ENCODE measurements at places on chromosomes 2 and 18.

GRCh38 chr2:101188683-101189405, 37.7 kb upstream of the TBC1D8 start:
- no peak for DNase-seq

GRCh38 chr2:16664052-16664731, 1.4 kb downstream of the CYRIA start:
- DNase-seq = no peak

- DNase-seq = no peak
Observed at GRCh38 chr18:59041296-59041695, 98.4 kb upstream of the SEC11C start.

DNA sequence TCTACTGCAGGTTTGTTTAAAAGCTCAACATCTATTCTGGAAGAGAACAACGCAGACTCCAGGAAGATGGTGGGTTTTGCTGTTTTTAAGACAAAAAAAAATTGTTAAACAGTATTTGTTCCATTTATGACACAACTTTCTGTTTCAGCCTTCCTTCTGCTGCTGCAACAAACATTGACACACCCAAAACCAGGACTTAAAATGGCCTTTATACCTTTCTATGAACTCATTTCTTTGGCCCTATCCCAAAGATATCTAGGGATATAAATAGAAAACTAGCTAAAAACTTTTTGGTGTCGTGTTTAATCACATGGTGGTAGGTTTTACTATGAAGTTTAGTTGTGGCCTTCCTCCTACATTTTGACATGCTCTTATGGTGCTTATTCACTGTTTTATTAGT, 964 bp upstream of the GALNT3 start:
- DNase-seq = no peak

DNA sequence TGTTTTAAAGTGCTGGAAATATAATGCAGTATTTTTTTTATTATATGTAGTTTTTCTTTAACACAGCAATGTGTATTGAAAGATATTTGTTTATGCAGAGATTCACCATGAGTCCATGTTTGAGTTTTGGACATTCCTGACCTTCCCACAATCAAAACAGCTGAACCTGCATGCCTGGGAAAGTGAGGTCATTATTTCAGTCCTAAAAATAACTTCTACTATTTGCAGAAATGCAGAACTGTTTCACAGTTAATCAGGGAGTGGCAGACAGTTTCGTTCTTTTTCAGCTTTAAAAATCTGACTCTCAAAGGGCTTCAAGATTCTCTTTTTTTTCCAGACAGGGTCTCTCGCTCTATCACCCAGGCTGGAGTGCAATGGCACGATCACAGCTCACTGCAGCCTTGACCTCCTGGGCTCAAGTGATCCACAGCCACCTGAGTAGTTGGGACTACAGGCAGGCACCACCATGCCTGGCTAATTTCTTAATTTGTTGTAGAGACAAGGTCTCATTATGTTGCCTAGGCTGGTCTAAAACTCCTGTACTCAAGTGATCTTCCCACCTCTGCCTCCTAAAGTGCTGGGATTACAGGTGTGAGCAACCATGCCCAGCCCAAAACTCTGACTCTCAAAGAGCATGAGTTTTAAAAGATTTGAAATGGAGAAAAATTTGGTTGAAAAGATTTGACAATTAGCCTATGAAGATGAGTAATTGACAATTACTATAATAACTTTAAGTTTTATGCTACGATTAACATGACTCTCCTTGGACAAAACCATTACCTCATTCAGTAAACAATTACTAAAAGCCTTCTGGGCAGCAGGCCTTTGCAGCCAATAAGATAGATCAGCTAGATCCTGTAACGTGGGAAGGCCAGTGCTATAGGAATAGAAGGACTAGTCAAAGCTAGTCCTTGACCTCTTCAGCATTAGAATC, 5.0 kb upstream of the MYL12B start:
- DNase-seq = no peak

DNA sequence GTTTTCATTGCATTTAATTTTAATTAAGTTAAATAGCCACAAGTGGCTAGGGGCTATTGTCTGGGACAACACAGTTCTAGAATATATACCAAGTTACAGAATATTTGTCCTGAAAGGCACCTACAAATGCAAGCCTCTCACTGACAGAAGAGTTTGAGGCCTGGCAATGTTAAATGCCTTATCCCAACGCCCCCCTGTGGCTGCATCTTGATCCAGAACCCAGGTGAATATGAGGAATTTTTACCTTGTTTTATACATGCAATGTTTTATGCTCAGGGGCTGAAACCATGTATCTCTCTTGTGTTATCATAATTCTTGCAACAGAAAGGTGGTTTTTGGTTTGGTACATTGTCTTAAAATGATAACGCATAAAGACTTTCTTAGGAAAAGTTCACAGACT, 71.8 kb upstream of the SEC11C start:
- DNase-seq = no peak

DNA sequence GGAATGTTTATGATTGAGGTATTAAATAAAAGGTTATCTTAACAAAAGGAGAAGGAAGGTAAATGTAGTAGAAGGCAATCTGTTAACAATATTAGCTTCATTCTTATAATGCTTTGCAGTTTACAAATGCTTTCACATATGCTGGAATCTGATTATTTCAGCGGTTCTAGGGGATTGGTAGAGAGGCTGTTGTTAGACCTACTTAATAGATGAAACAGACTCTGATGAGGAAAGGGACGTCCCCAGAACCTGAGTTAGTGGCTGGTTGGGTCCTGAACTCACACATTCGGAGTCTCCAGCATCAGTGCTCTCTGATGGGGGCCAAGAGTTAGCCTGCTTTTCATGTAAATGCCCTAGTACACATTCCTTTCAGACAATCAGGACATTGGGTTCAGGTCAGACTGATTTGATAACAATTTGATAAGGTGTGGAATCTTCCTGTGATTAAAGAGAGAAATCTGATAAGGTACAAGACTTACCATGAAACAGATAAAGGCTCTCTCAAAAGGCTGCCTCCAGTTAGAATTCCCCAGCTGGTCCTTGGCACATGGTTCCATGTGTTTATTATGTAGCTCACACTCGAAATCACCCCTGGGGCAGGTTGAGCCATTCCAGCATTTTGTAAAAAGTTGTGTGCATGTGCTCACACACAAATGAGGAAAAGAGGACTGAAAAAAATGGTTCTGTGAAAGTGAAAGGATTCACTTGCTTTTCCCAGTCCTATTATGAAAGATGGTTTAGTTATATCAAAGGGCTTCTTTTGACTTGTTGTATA, 103.1 kb downstream of the GPD2 start:
- no peak for DNase-seq

DNA sequence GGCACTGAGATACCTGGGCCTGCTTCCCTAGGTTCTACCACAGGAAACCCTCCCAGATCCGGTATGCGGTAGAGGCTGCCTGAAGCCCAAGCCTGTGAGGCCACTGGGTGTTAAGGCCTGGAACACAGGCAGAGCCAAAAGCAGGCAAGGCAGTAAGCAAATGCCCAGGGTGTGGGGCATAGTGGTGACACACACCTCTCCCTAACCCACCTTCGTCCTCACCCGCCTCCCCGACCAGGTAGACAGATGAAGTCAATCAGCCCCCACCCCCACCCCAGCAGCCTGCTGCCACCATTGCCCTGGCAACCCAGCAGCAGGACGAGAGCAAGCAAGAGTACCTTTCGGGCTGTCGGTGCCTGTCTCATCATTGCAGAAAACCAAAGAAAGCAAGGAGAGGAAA, 6.1 kb downstream of the DCTN1 start:
- no peak for DNase-seq

DNA sequence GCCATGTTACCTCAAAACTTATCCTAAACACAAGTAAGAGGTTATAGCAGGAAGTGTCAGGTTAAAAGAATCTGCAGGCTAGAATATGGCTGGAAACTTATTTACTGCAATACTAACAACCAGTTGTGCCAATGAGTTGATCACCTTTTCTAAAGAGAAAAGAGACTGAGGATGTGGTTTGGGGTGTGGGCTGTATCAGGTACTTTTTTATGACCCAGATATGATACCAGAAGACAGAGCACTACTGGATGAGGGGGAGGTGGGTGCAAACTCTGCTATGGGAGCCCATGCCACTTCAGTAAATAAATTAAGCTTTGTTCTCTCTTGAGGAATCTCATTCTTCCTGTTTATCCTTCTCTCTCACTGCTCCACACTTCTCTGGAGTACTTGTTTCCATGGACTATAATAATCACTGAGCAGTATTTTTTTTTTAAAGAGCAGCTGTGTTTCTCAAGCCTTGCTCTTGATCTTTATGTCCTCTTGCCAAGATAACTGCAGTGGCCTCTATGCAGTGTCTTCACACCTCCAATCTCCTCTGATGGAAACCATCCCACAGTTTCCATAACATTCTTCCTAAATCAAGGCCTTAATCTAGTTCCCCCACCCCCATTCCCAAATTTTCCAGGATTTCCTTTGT, 51.2 kb upstream of the NOSTRIN start:
- DNase-seq = no peak
